ENCODE measurements at places on chromosomes 3 and 15. TPM values are rescaled to one million over a fixed set of nuclear protein-coding genes. Genes with fewer than 3 reads are reported as not detected.

FHIT gene
- polyA plus RNA-seq: 22.3 TPM

CFAP100 gene
- polyA plus RNA-seq: 1.7 TPM

DNA sequence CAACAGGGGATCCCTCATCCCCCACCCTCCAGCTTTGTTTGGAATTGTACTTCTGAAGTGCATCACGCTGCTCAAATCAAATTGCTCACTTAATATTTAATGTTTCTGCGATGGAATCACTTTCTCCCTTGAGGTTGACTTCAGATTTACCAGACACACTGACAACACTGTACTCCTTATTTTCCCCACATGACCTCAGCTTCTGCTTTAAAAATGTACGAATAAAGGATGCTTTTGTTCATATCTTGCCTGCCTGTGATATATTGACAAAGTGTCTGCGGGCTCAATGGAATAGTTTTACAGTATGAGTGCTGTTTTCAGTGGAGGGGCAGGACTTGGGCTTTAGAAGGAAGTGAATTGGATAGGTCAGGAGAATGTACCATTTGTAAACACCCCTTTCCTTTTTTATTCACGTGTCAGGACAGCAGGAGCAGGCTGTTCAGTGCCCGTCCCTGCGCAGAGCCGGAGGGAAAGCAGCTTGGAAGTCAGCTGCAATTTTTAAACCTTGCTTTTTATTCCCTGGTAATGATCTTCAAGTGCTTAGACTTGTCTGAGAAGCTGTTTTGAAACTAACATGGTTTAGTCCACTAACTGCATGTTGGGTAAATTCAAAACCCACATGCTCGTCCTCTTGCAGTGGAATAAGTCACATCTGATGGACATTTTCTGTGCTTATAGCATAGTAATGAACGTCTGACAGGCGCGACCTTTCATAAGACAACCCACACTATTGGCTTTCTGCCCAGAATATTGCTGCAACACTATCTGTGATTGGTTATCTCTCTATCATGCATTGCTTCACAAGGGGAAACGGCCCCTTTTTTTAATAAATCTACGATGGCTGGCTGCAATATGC lies 29.9 kb downstream of the MBNL1 start:
- peak; percentile 79 for DNase-seq

DNA sequence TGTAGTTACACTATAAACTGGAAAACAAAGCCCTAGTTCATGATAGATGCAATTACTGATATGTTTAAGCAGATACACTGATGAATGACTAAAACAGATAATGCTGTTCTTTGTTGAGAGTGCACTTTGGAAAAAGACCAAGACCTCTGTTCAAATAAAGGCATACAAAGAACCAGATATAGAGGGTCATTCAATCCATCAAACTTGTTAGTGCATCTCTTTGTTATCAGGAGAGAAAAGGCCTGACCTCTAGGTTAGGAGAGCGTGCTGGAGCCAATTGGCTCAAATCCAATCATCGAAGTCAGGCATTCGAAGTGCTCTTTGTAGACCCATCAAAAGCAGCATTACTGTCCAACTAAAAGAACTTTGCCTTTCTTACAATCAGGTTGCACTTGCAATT lies 124.2 kb downstream of the TFG start:
- DNase-seq: no peak

- DNase-seq: no peak
These were observed 366.7 kb upstream of the ZNF717 start for GRCh38 chr3:76152028-76152427.

DNA sequence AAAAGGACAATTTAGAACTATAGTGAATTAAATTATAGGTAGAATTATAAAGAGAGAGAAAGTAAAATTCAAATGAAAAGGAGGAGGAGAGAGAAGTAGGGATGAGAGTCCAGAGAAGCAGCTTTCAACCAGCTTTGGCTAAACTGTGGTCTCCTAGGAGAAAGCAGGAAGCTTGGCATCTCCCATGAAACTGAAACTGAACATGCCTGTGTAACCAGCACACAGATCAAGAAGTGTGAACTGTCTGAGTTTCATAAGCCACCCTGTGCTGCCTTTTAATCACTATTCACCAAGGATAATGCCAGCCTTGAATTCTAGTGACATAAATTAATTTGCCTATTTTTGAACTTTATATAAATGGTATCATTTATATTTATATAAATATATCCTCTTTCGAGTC lies 128.5 kb downstream of the MYRIP start:
- no peak for DNase-seq

GRCh38 chr15:71167445-71168165 lies 52.3 kb downstream of the THSD4 start:
- no peak for DNase-seq

GRCh38 chr15:93152360-93152759 lies 63.3 kb upstream of the RGMA start:
- DNase-seq: no peak

DNA sequence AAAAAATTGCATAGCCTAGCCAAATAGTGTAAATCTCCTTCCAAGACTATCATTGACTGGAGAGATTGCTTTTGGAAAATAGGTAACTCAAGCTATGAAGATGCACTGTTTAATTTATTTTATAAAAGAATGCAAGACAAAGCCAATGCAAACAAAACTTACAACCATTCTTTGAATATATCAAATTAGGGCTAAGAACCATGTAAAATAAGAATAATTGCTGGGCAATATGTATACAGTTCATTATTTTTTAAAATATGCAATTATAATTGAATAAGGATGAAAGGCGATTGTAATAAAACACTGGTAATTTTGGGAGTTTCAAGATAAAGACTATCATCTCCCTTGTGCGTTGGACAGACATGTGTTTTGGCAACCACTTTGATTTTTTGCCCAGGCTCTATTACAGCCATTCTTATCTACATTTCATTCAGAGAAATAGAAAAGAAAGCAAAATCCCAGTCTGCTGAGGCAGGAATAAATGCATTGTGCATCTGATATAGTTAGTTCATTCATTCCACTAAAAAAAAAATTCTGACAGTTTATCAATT lies 242.3 kb upstream of the ROBO1 start:
- no peak for DNase-seq

DNA sequence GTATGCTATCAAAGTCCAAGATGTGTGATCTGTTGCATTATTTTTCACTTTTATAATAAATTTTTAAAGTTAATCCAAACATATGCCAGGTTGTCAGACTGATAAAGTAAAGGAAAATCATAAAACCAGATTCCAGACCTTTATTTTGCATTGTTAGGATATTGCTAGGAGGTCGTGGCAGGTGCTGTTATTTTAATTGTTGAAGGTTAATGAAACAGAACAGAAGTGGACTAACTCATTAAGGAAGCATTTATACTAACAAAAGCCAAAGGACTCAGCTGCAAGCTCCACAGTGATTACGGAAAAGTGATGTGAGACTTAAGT lies 63.1 kb downstream of the DCLK3 start:
- no peak for DNase-seq

- no peak for DNase-seq
These were observed 297.5 kb upstream of the LYSMD4 start for GRCh38 chr15:100030586-100031229.

DNA sequence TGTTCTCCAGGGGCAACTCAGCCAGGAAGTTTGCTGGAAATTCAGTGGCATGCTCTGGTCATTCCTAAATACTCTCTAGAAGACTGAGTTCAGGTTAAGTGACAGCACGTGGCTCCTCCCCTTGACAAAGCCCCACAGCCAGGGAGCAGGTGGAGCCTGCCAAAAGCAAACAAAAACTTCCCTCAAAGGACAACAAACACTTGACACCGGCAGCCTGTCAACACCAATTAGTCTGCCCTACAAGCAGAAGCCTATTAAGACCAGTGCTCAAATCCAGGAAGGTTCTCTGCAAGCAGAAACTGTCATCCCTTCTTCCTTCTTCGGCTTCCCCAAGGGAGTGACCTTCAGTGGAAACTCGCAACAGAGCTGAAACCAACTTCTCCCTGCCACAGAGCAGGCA lies 5.0 kb downstream of the MEX3B start:
- peak; percentile 38 for DNase-seq

DNA sequence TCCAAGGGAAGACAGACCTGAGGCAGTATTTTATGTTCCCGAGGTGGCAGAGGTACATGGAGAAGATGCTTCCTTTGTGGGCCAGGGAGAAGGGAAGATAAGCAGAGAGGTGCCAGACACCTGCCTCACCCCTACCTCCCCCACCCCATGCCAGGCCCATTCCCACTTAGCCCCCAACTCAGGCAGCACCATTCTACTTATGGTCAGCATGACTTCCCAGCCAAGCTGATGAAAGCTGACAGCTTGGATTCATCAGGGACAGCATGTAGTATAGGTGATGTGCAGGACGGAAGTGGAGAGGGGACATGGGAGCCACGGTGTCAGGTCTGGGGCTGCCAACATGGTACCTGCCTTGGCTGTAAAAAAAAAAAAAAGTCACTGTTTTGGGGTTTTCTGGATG lies 57.5 kb upstream of the CSPG4 start:
- no peak for DNase-seq

GRCh38 chr15:70976851-70977250 lies 84.2 kb downstream of the LRRC49 start:
- DNase-seq: no peak

SEMA5B gene
- polyA plus RNA-seq: 25.2 TPM

- DNase-seq: peak; percentile 50
These were observed 30.7 kb upstream of the ST3GAL6 start for GRCh38 chr3:98732286-98733052.

DNA sequence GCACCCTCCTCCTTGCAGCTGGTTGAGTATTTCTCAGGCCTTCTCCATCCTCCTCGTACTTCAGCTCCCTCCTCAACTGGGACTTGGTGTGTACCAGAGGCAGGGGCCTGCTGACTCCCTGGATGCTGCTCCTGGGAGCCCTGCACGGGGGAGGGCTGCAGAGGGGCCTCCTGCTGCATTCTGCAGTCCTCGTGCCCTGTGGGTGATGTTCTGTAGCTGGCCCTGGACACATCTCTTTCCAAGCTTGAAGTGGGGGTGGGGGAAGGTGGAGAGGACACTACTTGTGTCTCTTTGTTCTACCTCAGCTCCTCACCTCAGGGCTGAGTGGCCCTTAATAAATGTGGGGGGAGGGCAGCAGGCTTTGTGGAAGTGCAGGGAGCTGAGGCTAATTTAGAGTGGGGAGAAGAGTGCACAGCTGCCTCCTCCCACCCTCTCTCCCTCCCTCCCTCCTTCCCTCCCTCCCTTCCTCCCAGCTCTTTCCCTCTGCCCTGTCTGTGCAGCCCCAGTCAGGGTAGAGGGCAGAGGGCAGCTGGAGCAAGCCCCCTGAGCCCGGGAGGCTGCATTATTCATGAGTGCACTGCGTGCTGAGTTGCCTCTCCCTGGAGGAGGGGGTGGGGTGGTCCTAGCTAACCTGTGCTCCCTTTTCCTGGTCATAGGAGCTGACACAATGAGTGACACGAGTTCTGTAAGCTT lies 3.7 kb upstream of the GRM2 start:
- DNase-seq: no peak

GRCh38 chr15:74421302-74422245 lies 12.2 kb downstream of the SEMA7A start:
- DNase-seq: no peak

- no peak for DNase-seq
These were observed 212.0 kb downstream of the MINAR1 start for GRCh38 chr15:79644091-79644490.

GRCh38 chr3:115859002-115859807 lies 235.9 kb downstream of the GAP43 start:
- DNase-seq: peak; percentile 52

- peak; percentile 24 for DNase-seq
These were observed 37.8 kb downstream of the EHHADH start for GRCh38 chr3:185215873-185216606.

Data from renal pelvis (tissue), 12 donors.